ENCODE measurements at places on chromosomes 6 and 20. TPM values are rescaled to one million over a fixed set of nuclear protein-coding genes. Genes with fewer than 3 reads are reported as not detected.

ADGRG6 gene
- total RNA-seq = 1.4 TPM

EMILIN3 gene
- not detected for total RNA-seq

ADGRF1 gene
- total RNA-seq = not detected

RIPOR2 gene
- total RNA-seq = 50.0 TPM

TEAD3 gene
- 25.5 TPM for total RNA-seq

- no peak for DNase-seq
These were observed 196.9 kb downstream of the AKAP7 start for GRCh38 chr6:131331873-131332781.

DNA sequence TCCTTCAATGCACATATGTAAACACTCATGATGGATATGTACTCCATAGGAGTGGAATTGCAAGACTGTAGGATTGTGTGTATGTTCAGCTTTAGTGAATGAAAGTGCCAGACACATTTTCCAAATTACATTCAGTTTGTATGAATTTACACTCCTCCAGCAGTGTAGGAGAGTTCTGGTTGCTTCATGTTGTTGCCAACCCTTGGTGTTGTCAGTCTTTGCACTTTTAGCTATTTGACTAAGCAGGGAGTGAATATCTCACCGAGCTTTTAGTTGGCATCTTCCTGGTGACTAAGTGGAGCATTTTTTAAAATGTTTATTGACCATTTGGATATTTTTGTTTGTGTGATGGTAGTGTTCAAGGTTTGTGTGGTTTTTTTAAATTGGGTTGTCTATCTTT is 23.9 kb downstream of the NKX2-4 start:
- DNase-seq = peak; percentile 6

DNA sequence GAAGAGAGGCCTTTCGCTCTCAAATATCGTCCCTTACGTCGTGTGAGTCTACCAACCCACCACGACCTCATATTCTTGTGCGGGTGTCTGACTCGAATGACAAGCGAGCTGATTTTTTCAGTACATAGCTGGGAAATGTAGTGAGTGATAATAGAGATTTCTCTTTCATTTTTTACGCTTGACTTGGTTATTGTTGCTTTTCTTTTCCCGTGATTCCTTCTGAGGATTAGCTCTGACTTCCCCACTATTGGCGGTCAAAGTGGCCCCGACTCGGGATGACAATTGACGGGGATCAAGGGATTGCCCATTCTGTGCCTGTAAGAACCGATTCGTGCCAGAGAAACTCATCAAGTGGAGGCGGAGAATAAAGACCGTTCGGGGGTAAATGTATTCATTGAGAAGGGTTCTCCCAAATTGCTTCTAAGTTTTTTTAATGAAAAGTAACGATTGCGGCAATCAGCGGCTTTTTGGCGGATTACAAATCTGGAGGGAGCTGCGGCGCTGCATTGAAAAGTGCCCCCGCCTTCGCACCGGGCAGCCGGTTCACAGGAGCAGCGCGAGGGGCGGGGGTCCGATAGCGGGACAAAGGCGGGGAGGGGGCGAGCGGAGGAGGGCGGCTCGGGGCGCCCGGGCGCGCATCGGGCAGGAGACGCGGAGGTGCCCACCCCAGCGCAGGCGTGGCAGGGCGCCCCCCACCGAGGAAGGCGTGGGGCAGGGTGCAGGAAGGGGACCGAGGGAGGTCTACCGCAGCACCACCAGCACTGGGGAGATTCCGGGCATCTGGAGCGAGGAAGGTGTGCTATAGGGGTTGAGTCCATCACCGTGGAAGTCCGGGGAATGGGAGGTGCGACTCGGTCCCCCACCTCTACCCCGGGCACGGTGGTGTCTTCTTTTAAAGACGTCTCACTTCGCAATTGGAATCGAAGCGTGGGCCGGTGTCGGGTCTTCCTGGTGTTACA is 44.5 kb upstream of the OSTM1 start:
- no peak for DNase-seq

GRCh38 chr20:38748861-38749149 is 545 bp downstream of the ACTR5 start:
- no peak for DNase-seq

- DNase-seq = peak; percentile 81
These were observed 158.2 kb upstream of the PRND start for GRCh38 chr20:4563534-4563933.

- no peak for DNase-seq
These were observed 48.6 kb downstream of the ABHD12 start for GRCh38 chr20:25341716-25342680.

- DNase-seq = no peak
These were observed 239.2 kb upstream of the DEFB112 start for GRCh38 chr6:50288881-50289280.

GRCh38 chr20:10982692-10983091 is 308.9 kb upstream of the JAG1 start:
- DNase-seq = peak; percentile 96

- peak; percentile 66 for DNase-seq
These were observed 34.7 kb downstream of the GHRH start for GRCh38 chr20:37226889-37227288.
